Heart right ventricle (tissue), 16 donors: ENCODE measurements at places on chromosomes 5 and 9. TPM values are rescaled to one million over a fixed set of nuclear protein-coding genes. Genes with fewer than 3 reads are reported as not detected.

The ZNF484 gene
- total RNA-seq = 7.2 TPM

The CCIN gene
- not detected for total RNA-seq

The PCDHA4 gene
- total RNA-seq = not detected

DNA sequence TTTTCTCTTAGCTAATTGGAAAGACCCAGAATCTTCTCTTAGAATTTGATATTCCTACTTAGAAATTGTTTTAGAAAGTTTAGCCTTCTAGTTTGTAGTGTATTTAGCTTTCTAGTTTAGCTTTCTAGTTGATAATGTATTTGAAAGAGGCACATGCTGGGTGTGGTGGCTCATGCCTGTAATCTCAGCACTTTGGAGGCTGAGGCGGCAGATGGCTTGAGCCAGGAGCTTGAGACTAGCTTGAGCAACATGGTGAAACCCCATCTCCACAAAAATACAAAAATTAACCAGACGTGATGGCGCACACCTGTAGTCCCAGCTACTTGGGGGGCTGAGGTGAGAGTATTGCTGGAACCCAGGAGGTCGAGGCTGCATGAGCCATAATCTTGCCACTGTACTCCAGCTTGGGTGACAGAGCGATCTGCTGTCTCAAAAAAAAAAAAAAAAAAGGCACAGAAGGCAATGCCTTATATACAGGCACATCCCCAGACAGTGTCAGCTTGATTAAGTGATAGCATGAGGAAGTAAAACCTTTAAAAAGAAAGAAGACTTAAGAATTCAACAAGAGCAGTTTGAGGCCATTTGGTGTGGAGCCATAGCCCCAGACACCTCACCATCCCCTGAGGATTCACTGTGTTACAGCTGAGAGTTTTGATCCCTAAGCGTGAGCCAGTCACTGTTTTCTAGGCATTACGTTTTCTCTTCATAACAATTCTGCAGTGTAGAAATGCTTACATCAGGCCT is 34.6 kb downstream of the ZSWIM6 start:
- no peak overlapping the region for H3K27ac ChIP-seq
- no peaks in the 10 kb centered on the region for H3K27me3 ChIP-seq
- no peaks in the 10 kb centered on the region for H3K4me1 ChIP-seq
- no peaks in the 10 kb centered on the region for H3K36me3 ChIP-seq
- no peak for DNase-seq

- no peak overlapping the region for H3K27ac ChIP-seq
- H3K4me1 ChIP-seq = peaks cover 18% of the 10 kb centered on the region
- H3K36me3 ChIP-seq = no peaks in the 10 kb centered on the region
- DNase-seq = no peak
- peaks cover 30% of the 10 kb centered on the region for H3K27me3 ChIP-seq
Observed at GRCh38 chr5:73625372-73625943, 538 bp upstream of the ARHGEF28 start.

DNA sequence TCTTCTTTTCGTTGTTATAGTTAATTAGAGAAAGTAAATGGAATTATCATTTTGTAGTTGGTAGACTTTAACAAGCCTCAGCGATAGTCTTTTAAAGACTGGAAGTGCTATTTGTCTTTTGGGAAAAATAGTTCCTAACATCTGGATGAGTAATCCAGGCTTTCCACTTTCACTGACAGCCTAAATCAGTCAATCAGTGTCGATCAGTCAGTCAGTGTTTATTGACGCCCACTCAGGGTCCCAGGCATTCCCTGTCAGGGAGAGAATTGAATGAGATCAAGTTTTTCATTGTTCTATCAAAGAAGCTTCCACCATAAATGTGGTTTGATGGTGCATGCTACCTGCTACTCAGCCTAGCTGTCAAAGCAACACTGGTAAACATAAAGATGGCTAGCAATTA is 2.6 kb downstream of the ABL1 start:
- H3K27me3 ChIP-seq = no peaks in the 10 kb centered on the region
- no peaks in the 10 kb centered on the region for H3K36me3 ChIP-seq
- no peak for DNase-seq
- H3K27ac ChIP-seq = peak overlapping the region; percentile 92

DNA sequence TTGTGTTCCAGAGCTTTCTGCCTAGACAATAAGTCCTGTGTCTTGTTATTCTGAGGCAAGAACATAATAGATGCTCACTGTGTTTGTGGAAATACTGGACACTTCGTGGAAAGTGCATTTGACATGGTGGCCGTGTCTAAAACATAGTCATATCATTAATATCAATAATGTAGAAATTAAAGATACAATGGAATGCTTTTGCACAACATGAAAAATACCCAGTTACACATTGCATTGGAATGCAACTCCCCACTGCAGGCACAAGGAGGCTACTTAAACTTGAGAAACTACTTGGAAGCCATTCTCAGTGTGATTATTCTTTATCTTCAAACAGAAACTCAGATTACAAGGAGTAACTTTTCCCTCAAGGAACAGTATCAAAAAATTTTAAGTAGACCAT is 145.3 kb upstream of the ZNF462 start:
- no peak overlapping the region for H3K4me3 ChIP-seq
- H3K4me1 ChIP-seq = peaks cover 7% of the 10 kb centered on the region
- DNase-seq = no peak
- H3K27ac ChIP-seq = no peak overlapping the region
- no peaks in the 10 kb centered on the region for H3K36me3 ChIP-seq

DNA sequence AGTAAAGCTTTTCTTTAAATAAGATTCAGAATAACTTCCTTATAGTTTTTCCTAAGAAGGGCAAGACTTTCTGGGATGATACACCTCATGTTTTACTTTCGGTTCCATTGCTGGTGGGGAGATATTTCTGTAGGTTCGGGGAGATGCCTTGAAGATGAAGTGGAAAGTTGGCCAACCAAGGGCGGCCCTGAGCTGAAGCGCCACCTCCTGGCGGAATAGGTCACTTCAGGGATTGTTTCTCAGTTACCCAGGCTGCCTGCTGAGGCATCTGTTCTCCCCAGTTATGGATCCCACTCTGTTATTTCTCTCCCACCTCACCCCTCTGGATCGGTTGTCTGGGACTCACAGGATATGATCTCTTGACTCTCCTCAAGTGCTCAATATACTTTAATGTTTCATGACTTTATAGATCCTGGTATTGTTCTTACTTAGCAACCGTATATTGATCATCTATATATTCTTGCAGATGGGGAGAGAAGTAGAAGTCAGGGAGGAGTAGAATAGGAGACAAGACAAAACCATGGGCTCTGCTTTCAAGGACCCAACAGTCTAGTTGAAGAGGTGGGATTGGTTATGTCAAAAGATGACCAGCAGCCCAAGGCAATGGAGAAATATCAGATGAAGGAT is 23.4 kb downstream of the MEGF10 start:
- no peak overlapping the region for H3K27ac ChIP-seq
- no peak overlapping the region for H3K4me3 ChIP-seq
- no peaks in the 10 kb centered on the region for H3K4me1 ChIP-seq
- no peaks in the 10 kb centered on the region for H3K27me3 ChIP-seq
- peak; percentile 48 for DNase-seq
- H3K36me3 ChIP-seq = no peaks in the 10 kb centered on the region

GRCh38 chr5:53985796-53986195 is 324.6 kb downstream of the ARL15 start:
- DNase-seq = no peak
- no peak overlapping the region for H3K4me3 ChIP-seq
- no peaks in the 10 kb centered on the region for H3K27me3 ChIP-seq
- H3K4me1 ChIP-seq = no peaks in the 10 kb centered on the region

- DNase-seq = no peak
- H3K27me3 ChIP-seq = no peaks in the 10 kb centered on the region
- H3K27ac ChIP-seq = no peak overlapping the region
Observed at GRCh38 chr9:134185536-134186011, 21.2 kb upstream of the RNU6ATAC start.

- H3K27me3 ChIP-seq = no peaks in the 10 kb centered on the region
- H3K36me3 ChIP-seq = no peaks in the 10 kb centered on the region
- no peak overlapping the region for H3K27ac ChIP-seq
- no peak for DNase-seq
- no peak overlapping the region for H3K4me3 ChIP-seq
Observed at GRCh38 chr5:133514456-133514855, 97.9 kb downstream of the FSTL4 start.

DNA sequence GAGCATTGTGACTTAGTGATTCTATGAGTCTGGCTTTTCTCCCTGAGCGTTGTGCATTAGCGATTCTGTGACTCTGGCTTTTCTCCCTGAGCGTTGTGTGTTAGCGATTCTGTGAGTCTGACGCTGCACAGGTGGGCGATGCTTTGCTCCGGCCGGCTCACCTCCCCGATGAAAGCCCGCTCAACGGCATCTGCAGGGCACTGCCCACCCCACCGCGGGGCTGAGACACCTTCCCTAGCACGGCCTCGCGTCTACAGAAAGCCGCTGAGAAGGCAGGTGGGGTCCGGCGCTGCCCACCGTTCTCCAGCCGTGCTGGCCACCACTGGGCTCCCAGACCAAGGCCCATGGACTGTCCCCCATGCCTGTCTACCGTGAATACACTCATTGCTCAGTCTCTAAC is 12.8 kb upstream of the SLC9A3 start:
- no peaks in the 10 kb centered on the region for H3K4me1 ChIP-seq
- DNase-seq = peak; percentile 2
- H3K27me3 ChIP-seq = peaks cover 78% of the 10 kb centered on the region
- no peak overlapping the region for H3K4me3 ChIP-seq

GRCh38 chr5:179759581-179760551 is 27.2 kb downstream of the MAML1 start:
- no peaks in the 10 kb centered on the region for H3K36me3 ChIP-seq
- DNase-seq = no peak
- peaks cover 77% of the 10 kb centered on the region for H3K4me1 ChIP-seq

GRCh38 chr9:120692901-120693699 is 21.2 kb downstream of the MEGF9 start:
- peak overlapping the region; percentile 37 for H3K27ac ChIP-seq
- no peaks in the 10 kb centered on the region for H3K36me3 ChIP-seq
- no peak for DNase-seq
- H3K27me3 ChIP-seq = no peaks in the 10 kb centered on the region

DNA sequence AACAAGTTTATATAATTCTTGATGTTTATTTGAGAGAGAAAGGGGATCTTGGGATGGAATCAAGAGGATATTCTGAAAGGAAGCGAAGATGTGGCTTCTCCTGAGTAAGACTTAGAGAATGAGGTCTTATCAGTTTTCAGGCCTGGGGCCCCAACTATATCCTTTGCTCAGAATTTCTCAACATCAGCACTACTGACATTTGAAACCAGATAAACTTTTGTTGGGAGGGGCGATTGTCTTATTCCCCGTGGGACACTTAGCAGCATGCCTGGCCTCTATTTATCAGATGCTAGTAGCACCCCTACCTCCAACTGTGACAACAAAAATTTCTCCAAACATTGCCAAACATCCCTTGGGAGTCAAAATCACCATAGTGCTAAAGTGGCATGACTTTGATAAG is 567.7 kb downstream of the MAT2B start:
- no peaks in the 10 kb centered on the region for H3K36me3 ChIP-seq
- DNase-seq = no peak
- H3K27ac ChIP-seq = no peak overlapping the region
- no peaks in the 10 kb centered on the region for H3K4me1 ChIP-seq

GRCh38 chr9:131259432-131259898 is 16.8 kb downstream of the FAM78A start:
- no peaks in the 10 kb centered on the region for H3K27me3 ChIP-seq
- no peak overlapping the region for H3K27ac ChIP-seq
- DNase-seq = no peak
- no peaks in the 10 kb centered on the region for H3K36me3 ChIP-seq
- peaks cover 58% of the 10 kb centered on the region for H3K4me1 ChIP-seq
- no peak overlapping the region for H3K4me3 ChIP-seq
